ENCODE measurements at places on chromosomes 5 and 9. TPM values are rescaled to one million over a fixed set of nuclear protein-coding genes. Genes with fewer than 3 reads are reported as not detected.

The KCNIP1 gene
- not detected for total RNA-seq

The QRFP gene
- total RNA-seq = not detected

The ACTBL2 gene
- not detected for total RNA-seq

The SLC31A2 gene
- total RNA-seq = 7.1 TPM

The FCN1 gene
- total RNA-seq = not detected

The OLFM1 gene
- total RNA-seq = 0.43 TPM

The LECT2 gene
- total RNA-seq = not detected

The TIMD4 gene
- not detected for total RNA-seq

The OBP2B gene
- total RNA-seq = not detected

The COL27A1 gene
- total RNA-seq = 19.4 TPM

The GRIN1 gene
- total RNA-seq = 0.14 TPM

The ADGRD2 gene
- not detected for total RNA-seq

The LCN1 gene
- not detected for total RNA-seq

The SPATA6L gene
- 1.8 TPM for total RNA-seq

The ARL15 gene
- 48.8 TPM for total RNA-seq

The GNG10 gene
- 88.7 TPM for total RNA-seq

The TGFBI gene
- 11.7 TPM for total RNA-seq

The FAM78A gene
- total RNA-seq = 4.7 TPM

The CER1 gene
- total RNA-seq = not detected

The PCDHA8 gene
- under 0.01 TPM for total RNA-seq

The DMGDH gene
- total RNA-seq = 0.07 TPM

The ARID3C gene
- 0.07 TPM for total RNA-seq

The LCN15 gene
- total RNA-seq = not detected

The TMEM245 gene
- total RNA-seq = 92.8 TPM

The ECM2 gene
- 0.07 TPM for total RNA-seq

The SPOCK1 gene
- total RNA-seq = 216 TPM

The BTNL8 gene
- not detected for total RNA-seq

The HSPB3 gene
- not detected for total RNA-seq

The HACD4 gene
- total RNA-seq = 1.1 TPM

The CD180 gene
- total RNA-seq = not detected

The KCNV2 gene
- not detected for total RNA-seq

The PPP3R2 gene
- total RNA-seq = not detected

The GFM2 gene
- 59.4 TPM for total RNA-seq

The PCSK1 gene
- total RNA-seq = 4.7 TPM

The TMOD1 gene
- 1.2 TPM for total RNA-seq

The OR1L1 gene
- total RNA-seq = not detected

The BHMT gene
- not detected for total RNA-seq

The C6 gene
- not detected for total RNA-seq

The AMBP gene
- not detected for total RNA-seq
